Stomach (tissue), 19 donors: ENCODE measurements at places on chromosomes 16 and 17. TPM values are rescaled to one million over a fixed set of nuclear protein-coding genes. Genes with fewer than 3 reads are reported as not detected.
A peak's percentile ranks its signal among the peaks of the same experiment; 100 is the strongest.

The HBA2 gene
- 570 TPM for total RNA-seq

The CORO7 gene
- 57.2 TPM for total RNA-seq

The ATP2A1 gene
- not detected for total RNA-seq

The PTX4 gene
- not detected for total RNA-seq

The PIGW gene
- 5.2 TPM for total RNA-seq

The KRT32 gene
- total RNA-seq: not detected

The SAMD14 gene
- total RNA-seq: not detected

The DLG4 gene
- total RNA-seq: 10.7 TPM

DNA sequence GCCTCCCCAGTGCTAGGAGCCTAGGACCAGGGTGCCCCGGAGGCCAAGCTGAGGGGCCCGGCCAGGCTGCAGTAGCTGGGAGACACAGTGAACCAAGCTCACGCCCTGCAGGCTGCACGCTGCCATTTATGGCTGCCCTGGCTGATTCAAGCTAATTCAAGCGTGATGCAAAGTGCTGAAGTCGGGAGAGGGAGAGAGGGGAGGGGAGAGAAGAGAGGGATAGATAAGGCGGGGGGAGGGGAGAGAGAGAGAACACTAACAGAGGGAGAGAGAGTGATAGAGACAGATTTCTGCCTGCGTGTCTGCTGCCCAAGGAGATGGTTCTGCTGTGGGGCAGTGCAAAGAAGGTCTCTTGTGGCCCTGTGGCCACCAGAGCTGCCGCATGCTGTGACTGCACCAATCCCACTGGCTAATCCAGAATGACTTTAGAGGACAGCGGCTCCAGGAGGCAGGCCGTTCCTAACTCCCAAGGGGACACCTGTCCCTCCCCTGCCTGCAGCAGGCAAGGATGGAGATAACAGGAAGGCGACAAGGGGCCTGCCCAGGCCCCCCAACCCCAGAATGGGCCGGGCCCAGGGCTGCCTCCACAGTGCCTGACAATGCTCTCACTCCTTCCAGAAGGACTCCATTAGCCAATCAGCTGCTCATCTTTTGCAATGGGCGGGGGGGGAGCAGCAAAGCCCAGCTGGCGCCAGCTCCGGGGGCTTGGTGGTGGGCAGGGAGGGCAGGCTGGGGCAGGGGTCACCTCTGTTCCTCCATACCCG, 12.9 kb downstream of the MXRA7 start:
- H3K4me1 ChIP-seq: peaks cover 29% of the 10 kb centered on the region
- no peaks in the 10 kb centered on the region for H3K36me3 ChIP-seq
- H3K4me3 ChIP-seq: no peak overlapping the region
- no peaks in the 10 kb centered on the region for H3K27me3 ChIP-seq

- H3K27ac ChIP-seq: no peak overlapping the region
- peaks cover 7% of the 10 kb centered on the region for H3K27me3 ChIP-seq
- no peak overlapping the region for H3K4me3 ChIP-seq
- H3K36me3 ChIP-seq: no peaks in the 10 kb centered on the region
- DNase-seq: no peak
- no peaks in the 10 kb centered on the region for H3K4me1 ChIP-seq
Observed at GRCh38 chr16:84540194-84540593, 35.7 kb upstream of the MEAK7 start.

DNA sequence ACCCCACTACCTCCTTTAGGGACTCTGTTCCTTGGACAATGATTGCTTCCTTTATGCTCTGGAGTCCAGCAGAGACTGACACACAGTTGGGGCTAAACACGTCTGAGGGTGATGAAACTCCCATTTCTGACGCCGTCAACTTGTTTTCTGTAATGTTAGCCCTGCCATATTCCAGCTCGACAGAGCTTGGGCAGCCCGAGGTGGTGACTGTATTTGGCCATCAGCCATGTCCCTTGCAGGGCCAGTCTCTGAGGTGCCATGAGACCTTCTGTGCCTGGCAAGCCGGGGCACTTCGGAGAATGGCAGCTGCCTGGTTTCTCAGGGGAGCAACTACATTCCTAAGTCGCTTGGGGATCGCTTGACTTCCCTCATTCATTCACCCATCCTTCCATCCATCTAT, 278.9 kb upstream of the TNRC6C start:
- no peak overlapping the region for H3K27ac ChIP-seq
- H3K27me3 ChIP-seq: no peaks in the 10 kb centered on the region
- no peak overlapping the region for H3K4me3 ChIP-seq
- no peaks in the 10 kb centered on the region for H3K36me3 ChIP-seq

GRCh38 chr17:70144260-70144846, 25.0 kb upstream of the KCNJ2 start:
- H3K27ac ChIP-seq: no peak overlapping the region
- H3K4me1 ChIP-seq: peaks cover 17% of the 10 kb centered on the region
- no peaks in the 10 kb centered on the region for H3K27me3 ChIP-seq

GRCh38 chr16:86285421-86285820, 224.9 kb upstream of the FOXF1 start:
- peaks cover 10% of the 10 kb centered on the region for H3K4me1 ChIP-seq
- H3K27me3 ChIP-seq: no peaks in the 10 kb centered on the region
- no peaks in the 10 kb centered on the region for H3K36me3 ChIP-seq
- no peak overlapping the region for H3K4me3 ChIP-seq
- no peak overlapping the region for H3K27ac ChIP-seq

DNA sequence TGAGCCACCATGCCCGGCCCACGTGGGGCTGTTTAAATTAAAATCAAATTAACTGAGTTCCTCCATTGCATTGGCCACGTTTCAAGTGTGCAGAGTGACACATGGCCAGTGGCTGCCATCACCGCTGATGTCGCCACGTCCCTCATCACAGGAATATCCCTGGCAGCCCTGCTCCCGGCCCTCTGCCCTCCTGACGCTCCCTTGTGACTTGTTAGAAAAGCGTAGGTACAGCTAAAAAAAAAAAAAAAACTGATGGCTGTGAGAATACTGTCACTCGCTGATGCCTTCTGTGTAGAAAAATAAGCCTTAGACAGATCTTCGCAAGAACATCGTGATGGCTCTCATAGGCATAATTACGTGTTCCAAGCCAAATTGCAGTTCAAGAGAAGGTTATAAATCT, 21.7 kb downstream of the CARHSP1 start:
- no peak overlapping the region for H3K4me3 ChIP-seq
- peaks cover 21% of the 10 kb centered on the region for H3K4me1 ChIP-seq
- H3K27me3 ChIP-seq: no peaks in the 10 kb centered on the region
- H3K27ac ChIP-seq: no peak overlapping the region
- peaks cover 54% of the 10 kb centered on the region for H3K36me3 ChIP-seq

- no peaks in the 10 kb centered on the region for H3K4me1 ChIP-seq
- H3K36me3 ChIP-seq: peaks cover 100% of the 10 kb centered on the region
- DNase-seq: no peak
- H3K4me3 ChIP-seq: no peak overlapping the region
- no peaks in the 10 kb centered on the region for H3K27me3 ChIP-seq
Observed at GRCh38 chr16:14600164-14600563, 29.9 kb downstream of the PARN start.

- H3K4me3 ChIP-seq: no peak overlapping the region
- H3K4me1 ChIP-seq: no peaks in the 10 kb centered on the region
- H3K27me3 ChIP-seq: no peaks in the 10 kb centered on the region
- DNase-seq: no peak
- no peaks in the 10 kb centered on the region for H3K36me3 ChIP-seq
Observed at GRCh38 chr16:82199209-82199608, 29.2 kb upstream of the MPHOSPH6 start.

- H3K36me3 ChIP-seq: peaks cover 12% of the 10 kb centered on the region
- peaks cover 47% of the 10 kb centered on the region for H3K4me1 ChIP-seq
- no peak for DNase-seq
- no peaks in the 10 kb centered on the region for H3K27me3 ChIP-seq
Observed at GRCh38 chr17:57860414-57860999, 10.7 kb upstream of the MRPS23 start.

GRCh38 chr16:85136213-85136701, 24.0 kb upstream of the CIBAR2 start:
- H3K27ac ChIP-seq: peak overlapping the region; percentile 85
- DNase-seq: no peak
- no peak overlapping the region for H3K4me3 ChIP-seq

- H3K27me3 ChIP-seq: no peaks in the 10 kb centered on the region
- no peak for DNase-seq
- H3K27ac ChIP-seq: no peak overlapping the region
- no peaks in the 10 kb centered on the region for H3K4me1 ChIP-seq
- no peak overlapping the region for H3K4me3 ChIP-seq
- peaks cover 17% of the 10 kb centered on the region for H3K36me3 ChIP-seq
Observed at GRCh38 chr16:47241061-47241460, 97.3 kb upstream of the NETO2 start.

- H3K4me3 ChIP-seq: peak overlapping the region; percentile 90
- H3K27me3 ChIP-seq: no peaks in the 10 kb centered on the region
- DNase-seq: no peak
Observed at GRCh38 chr16:1781254-1781653, 1.1 kb downstream of the SPSB3 start.

DNA sequence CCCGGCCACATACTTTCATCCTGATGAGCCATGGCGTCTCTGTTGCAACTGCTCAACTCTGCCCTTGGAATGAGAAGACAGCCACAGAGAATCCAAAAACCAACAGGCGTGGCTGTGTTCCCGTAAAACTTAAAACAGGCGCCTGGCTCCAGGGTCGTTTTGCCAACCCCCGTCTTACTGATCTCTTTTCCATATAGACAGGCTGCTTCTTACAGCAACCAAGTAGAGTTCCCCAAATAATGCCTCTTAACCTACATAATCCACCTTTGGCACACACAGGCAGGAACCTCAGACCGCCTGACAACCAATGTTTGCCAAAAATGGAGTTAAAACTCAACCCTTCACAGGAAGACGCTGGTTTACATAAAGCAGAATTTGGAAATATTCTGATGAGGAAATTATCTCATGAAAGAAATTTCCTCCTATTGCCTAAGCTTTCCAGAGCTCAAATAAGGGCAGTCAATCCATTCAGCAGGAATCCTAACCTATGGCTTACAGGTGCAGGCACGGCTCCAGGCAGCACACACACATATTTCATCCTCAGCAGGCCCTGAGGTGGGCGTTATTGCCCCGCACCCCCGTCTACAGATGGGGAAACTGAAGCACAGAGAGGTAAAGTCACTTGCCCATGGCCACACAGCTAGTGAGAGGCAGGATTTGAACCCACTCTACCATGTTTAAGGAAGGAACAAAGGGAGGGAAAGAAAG, 35.8 kb downstream of the LITAF start:
- H3K4me1 ChIP-seq: no peaks in the 10 kb centered on the region
- peaks cover 84% of the 10 kb centered on the region for H3K36me3 ChIP-seq
- H3K4me3 ChIP-seq: no peak overlapping the region
- no peaks in the 10 kb centered on the region for H3K27me3 ChIP-seq
- DNase-seq: no peak

DNA sequence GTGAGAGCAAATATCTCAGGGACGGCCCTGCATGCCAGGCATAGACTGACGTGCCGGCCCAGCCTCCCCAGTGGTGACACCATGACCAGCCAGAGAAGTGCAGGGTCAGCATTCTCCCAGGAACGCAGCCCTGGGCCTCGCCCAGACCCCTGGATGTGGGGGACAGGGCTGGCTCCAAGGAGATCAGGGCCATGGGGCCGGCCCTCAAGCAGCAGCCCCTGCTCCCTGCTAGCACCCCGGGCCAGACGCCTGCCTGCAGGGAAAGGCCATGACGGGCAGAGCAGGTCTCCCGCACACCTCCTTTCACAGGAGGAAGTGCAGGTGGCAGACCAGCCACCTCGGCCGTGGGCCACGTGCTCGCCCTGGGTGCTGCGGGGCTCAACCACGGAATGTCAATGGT, 9.5 kb downstream of the NDUFAF8 start:
- no peak for DNase-seq
- no peaks in the 10 kb centered on the region for H3K4me1 ChIP-seq
- H3K27ac ChIP-seq: no peak overlapping the region
- H3K36me3 ChIP-seq: peaks cover 30% of the 10 kb centered on the region
- H3K4me3 ChIP-seq: no peak overlapping the region

DNA sequence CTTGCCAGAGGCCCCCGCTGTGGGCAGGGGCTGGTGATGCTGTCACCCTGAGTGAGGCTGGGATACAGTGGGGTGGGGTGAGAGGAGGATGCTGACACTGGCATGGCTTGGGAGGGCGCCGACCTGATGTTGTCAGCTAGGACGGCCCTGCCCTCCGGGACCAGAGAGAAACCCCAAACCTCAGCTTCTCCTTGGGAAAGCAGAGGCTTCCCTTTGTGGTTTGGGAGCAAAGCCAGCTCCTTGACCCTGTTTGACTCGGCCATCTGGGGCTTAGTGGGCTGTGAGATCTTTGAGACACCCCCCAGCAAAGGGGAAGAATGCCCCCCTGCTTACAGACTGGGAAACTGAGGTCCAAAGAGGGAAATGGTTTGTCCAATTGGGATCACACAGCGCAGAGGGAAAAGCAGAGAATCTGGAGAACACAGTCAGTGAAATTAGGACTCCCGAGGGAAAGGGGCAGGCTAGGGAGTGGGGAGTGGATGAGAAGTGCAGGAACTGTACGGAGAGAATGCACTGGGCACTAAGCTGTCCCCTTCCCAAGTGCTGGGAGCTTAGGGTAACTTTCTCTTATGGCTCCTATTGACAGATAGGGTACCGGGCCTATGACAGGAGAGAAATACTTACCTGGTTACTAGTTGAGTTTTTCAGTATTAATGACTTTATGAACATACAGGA, 40.7 kb upstream of the DLX4 start:
- DNase-seq: no peak
- H3K27me3 ChIP-seq: no peaks in the 10 kb centered on the region
- no peaks in the 10 kb centered on the region for H3K36me3 ChIP-seq
- no peak overlapping the region for H3K4me3 ChIP-seq
- no peaks in the 10 kb centered on the region for H3K4me1 ChIP-seq
- no peak overlapping the region for H3K27ac ChIP-seq

DNA sequence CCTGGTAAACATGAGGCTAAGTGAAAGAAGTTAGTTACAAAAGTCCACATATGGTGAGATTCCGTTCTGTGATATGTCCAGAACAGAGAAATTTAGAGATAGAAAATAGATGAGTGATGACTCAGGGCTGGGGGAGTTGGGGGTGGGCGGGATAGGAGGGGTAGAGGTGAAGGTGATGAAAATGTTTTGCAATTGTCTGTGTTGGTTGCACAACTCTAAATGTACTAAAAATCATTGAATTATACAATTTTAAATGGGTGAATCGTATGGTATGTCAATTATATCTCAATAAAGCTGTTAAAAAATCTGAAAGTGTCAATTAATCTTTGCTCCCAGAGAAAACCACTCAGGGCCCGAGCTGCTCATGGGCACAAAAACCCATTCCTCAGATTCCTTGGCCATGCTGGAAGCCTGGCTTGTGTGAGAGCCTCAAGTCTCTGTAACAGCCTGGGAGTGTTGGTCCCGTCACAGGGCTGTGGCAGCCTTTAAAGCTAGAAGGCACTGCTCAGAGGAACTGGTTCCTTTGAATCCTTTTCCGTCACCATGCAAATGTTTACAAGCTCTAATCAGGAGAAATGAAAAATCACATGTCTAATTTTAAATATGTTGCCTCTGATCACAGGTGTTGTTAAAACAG, 225.3 kb downstream of the WWOX start:
- no peaks in the 10 kb centered on the region for H3K36me3 ChIP-seq
- no peak overlapping the region for H3K4me3 ChIP-seq
- no peaks in the 10 kb centered on the region for H3K4me1 ChIP-seq

- H3K27ac ChIP-seq: no peak overlapping the region
- no peak overlapping the region for H3K4me3 ChIP-seq
- no peaks in the 10 kb centered on the region for H3K4me1 ChIP-seq
- no peak for DNase-seq
- no peaks in the 10 kb centered on the region for H3K27me3 ChIP-seq
- H3K36me3 ChIP-seq: no peaks in the 10 kb centered on the region
Observed at GRCh38 chr17:21072745-21073197, 30.0 kb upstream of the USP22 start.

GRCh38 chr16:57203451-57203850, 17.3 kb downstream of the RSPRY1 start:
- H3K27me3 ChIP-seq: no peaks in the 10 kb centered on the region
- no peak overlapping the region for H3K27ac ChIP-seq

- H3K36me3 ChIP-seq: peaks cover 6% of the 10 kb centered on the region
- peak overlapping the region; percentile 80 for H3K4me3 ChIP-seq
- peak; percentile 92 for DNase-seq
- peaks cover 88% of the 10 kb centered on the region for H3K4me1 ChIP-seq
- H3K27ac ChIP-seq: peak overlapping the region; percentile 94
Observed at GRCh38 chr16:58024486-58025350, 836 bp upstream of the MMP15 start.
